NCI-H345 (cell line): ENCODE measurements at places on chromosomes 7 and 10.

DNA sequence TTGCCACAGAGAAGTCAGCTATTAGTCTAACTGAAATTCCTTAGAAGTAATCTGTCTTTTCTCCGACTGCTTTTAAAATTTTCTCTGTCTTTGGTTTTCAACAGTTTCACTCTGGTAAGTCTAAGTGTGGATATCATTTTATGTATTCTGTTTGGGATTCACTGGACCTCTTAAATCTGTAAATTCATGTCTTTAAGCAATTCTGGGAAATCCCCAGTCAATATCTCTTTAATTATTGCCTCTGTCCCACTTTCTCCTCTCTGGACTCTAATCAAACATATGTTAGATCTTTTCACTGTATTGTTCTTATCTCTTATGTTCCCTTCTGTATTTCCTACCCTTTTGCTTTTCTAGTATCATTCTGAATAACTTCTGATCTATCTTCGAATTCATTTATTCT is 29.9 kb downstream of the CFAP43 start:
- DNase-seq: no peak

DNA sequence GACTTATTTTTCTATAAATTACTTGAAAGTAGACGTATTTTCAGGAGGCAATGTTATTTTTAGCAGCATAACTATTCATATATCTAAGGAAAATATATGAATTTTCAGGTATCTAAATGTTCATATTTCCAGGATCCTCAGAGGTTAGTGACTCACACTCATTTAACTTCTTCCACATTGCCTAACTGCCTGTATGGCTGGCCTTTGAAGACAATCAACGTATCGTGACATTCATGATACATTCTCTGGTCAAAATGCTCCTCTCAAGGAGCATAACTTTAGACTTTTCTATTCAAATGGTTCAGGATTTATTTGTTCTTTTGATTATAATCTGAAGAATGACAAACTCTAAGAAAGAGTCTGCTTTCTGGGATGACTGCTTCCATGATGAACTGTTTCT is 89.3 kb downstream of the SEMA3C start:
- no peak for DNase-seq

GRCh38 chr7:55070271-55070743 is 51.5 kb downstream of the EGFR start:
- no peak for DNase-seq

GRCh38 chr7:24419077-24419476 is 135.1 kb downstream of the NPY start:
- no peak for DNase-seq

DNA sequence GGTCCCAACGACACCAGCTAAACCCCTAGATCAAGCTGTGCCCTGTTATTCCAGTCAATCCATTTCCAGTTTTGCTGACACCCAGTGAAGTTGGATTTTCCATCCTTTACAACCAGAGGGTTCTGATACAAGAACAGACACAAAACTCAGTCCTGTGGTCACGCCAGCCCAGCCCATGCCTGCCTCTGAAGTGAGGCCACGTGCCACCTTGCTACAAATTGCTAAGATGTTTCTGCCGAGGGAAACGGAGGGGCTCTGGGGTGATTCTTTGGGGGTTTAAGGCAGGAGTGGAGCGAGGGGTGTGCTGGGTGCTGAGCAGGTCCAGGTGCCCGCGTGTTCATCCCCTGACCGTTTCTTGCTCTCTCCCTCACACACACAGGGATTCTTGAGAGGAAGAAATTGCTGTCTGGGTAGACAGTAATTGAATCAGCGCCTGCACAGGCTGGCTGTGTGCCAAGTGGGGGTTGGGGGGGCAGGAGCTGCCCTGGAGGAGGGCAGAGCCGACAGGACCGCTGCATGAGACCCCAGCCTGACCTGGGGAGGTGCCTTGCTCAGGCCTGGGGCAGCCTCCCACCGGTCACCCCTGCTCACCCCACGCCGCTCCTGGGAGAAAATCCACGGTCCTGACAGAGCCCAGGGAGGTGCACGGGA is 38.1 kb downstream of the ADAP1 start:
- peak; percentile 35 for DNase-seq

DNA sequence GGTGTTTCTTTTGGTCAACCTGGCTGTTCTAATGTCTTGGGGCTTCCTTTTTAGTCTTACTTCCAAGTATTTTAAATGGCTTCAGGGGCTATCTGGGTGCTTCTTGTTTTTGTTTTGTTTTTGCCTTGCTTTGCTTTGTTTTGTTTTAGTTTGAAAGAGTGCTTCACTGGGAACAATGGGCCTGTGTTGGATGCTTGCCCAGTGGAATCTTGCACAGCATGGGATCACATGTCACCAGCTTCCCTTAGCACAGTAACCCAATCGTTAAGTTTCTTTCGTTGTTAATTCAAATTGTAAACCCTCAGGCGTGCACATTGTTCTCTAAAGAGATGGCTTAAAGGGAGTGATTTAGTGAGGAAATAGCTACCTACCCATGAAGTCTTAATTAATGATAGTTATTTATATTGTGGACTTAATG is 8.9 kb downstream of the COL17A1 start:
- DNase-seq: peak; percentile 88

DNA sequence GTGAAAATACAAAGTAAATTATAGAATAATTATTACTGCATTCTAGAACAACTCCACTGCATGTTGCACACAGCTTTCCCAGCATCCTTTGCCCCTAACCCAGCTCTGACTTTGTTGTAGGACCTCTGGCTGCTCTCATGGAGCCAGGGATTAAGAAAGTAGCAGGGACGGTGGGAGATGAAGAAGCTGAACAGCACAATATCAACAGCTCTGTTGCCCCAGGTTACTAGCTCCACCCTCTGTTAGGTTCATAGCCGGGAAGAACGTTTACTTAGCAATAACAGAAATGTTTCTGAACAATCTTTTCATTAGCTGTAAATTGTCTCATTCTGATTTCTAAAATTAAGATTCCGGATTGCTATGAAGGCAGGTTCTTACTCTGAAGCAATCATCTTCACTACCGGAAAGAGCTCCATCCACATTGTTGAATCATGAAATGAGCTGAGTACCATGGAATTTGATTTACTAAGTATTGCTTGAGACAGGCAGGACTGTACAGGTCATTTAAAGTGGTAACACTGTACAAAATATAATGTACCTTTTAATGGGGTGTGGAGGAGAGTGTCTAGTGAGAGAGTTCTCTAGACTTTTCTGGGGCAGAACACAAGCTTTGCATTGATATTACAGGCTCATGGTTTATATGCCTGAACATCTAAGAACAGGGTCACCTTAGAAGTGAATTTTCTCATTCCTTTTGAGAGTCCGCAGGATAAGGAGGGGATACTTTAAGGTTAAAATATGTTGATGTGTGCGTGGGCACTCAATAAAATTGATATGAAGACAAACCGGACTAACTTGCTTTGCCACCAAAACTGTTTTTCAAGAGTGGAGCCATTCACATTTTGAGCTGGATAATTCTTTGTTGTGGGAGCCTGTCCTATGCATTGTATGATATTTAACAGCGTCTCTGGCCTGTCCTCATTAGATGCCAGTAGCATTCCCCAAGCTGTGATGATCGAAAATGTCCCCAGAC is 20.8 kb upstream of the RAB18 start:
- DNase-seq: no peak

GRCh38 chr7:157564517-157565177 is 227.8 kb downstream of the DNAJB6 start:
- no peak for DNase-seq

DNA sequence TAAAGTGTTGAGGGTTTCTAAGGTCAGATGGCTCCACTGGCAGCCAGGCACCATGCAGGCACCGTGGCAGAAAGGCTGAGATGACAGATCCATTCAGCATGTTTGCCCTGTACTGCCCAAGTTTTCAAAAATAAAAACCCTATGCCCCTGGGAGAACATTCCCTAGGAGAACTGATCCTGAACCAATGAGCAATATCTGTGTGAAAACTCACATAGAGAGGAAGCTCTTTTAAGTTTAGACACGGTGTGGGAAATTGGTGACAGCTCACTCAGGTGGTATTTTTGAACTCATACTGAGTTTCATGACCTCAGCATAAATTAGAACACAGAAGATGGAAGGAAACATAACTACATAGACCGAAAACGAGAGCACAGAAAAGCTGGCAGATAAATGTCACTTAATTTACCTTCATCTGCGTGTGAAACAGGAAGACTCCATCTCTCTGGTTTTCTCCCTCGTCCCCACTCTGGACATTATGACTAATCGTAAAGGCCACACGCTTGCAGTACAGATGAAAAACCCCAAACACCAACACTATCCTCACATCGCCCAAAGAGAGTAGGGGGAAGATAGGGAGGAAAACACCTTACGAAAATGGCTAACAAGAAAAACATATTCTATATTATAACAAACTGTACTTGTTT is 127.8 kb downstream of the ICA1 start:
- no peak for DNase-seq

DNA sequence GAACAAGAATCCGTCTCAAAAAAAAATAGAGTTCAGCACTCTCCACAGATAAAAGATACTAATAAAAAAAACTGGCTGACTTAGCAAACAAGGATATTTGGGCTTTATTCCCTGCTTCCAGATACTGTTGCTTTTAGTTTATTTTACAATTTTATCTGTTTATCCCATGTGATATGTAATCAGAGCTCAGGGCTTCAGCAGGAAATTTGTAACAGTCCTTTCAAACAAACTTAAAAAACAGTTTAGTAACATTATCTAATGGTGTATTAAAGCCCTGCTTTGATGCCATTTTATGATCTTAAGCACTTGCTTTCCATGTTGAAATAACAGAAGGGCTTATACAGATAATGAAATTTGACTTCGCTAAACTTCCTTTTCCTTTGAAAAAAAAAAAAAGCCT is 28.1 kb downstream of the DCLRE1A start:
- DNase-seq: no peak

DNA sequence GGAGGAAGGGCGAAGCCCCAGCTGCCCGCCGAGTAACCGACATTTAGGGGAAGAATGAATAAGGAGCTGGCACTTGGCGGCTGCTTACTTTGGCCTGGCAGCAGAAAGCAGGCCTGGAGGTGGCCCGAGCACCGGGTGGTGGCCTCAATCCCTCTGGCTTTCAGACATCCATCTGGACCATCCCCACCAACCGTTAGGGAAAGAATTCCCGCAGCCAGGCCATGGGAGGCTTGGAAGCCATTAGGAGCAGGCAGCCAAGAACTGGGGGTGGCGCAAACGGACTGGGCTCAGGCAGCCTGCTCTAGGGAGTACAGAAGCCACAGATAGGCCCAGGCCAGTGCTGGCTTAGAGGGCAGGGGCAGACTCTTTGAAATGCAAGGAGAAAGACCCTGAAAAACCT is 132.7 kb downstream of the NEURL1 start:
- DNase-seq: no peak

GRCh38 chr10:49243610-49244283 is 55.2 kb upstream of the C10orf71 start:
- DNase-seq: no peak

GRCh38 chr7:16494955-16495719 is 29.6 kb upstream of the SOSTDC1 start:
- no peak for DNase-seq

DNA sequence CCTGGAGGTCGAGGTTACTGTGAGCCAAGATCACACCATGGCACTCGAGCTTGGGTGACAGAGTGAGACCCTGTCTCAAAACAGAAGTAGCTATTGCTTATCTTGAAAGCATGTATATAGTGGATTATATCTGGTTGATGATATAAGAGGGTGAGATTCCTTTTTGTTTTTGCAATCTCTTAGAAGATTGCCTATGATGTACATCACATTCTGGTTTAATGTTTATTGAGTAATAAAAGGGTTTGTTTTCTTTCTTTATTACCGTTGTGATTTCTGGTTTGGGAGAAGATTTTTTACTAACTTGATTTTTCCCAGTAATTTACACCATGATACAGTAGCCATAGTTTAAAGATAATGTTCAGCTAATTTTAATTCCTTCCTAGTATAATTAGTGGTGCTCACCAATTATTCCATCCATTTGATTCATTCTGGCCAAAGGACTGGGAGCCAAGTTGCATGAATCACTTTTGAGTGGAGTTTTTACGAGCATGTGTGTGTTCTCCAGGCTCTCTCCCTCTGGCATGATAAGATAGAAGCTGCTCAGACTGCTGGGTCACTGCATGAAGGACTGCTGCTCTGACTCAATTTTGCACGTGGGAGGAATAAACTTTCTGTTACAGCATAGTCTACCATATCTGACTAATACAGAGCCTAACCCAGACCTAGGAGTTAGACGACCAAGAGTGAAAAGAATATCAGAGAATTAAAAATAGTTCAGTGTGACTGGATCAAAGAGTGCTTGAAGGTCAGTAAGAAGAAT is 13.5 kb upstream of the TSPAN13 start:
- no peak for DNase-seq

GRCh38 chr7:127683776-127684681 is 32.0 kb downstream of the SND1 start:
- DNase-seq: peak; percentile 20

- DNase-seq: no peak
These were observed 3.8 kb downstream of the KMT2E start for GRCh38 chr7:105017657-105018365.

GRCh38 chr10:94402204-94402842 is at the start of gene TBC1D12:
Gene TBC1D12, plus strand, starts transcription at chr10:94402541. Its CDS starts 73 bp downstream, at chr10:94402614.
- DNase-seq: peak; percentile 91

- DNase-seq: no peak
These were observed 47.2 kb downstream of the EBLN1 start for GRCh38 chr10:22170582-22170981.

DNA sequence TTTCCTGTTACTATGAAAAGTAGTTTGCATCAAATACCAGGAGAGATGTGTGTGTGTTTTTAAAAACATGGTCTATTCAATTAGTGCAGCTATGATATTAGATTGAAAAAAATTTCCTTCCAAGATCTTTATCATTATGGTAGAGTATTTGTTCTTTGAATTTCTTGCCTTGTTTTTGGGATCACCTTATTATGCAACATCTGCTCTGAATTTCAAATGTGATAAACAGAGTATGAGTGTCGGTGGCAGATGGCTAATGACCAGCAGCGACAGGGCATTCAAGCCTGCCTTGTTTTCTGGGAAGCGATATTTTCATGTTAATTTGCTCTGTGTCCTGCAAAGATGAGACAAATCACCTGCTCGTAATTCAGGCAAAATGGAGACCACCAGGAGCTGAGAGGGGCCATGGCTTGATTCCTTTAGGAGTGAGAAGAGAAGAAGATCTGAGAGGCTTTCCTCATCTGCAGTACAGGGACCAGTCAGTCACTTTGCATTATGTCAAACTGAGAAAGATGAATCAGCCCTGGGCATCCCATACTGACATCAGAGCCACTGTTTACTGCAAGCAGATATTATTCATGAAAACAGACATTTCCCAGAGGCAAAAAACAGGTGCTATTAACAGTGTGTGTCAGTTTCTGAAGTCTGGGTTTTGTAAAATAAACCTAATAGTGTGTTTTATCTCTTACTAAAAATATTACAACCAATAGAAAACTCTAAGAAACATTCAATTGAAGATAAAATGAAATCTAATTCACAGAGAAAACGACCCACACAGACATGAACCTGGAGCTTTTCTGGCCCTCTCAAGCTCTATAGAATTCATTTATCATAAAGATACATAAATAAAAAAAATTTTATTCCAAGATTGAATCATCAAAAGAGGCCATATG is 67.6 kb downstream of the CDK6 start:
- no peak for DNase-seq

DNA sequence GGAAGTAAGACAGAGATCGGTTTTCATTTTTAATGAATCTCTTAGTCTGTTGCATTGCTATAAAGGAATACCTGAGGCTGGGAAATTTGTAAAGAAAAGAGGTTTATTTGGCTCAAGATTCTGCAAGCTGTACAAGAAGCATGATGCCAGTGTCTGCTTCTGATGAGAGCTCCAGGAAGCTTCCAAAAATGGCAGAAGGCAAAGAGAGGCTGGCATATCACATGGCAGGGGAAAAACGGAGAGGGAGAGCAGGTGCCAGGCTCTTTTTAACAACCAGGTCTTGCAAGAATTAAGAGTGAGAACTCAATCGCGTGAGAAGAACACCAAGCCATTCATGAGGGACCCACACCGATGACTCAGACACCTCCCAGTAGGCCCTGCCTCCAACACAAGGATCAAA is 125.0 kb upstream of the THSD7A start:
- no peak for DNase-seq
